Posterior vena cava (tissue), 2 donors: ENCODE measurements at places on chromosomes 13 and 19. TPM values are rescaled to one million over a fixed set of nuclear protein-coding genes. Genes with fewer than 3 reads are reported as not detected.

Gene ZNF529
- 13.9 TPM for total RNA-seq

DNA sequence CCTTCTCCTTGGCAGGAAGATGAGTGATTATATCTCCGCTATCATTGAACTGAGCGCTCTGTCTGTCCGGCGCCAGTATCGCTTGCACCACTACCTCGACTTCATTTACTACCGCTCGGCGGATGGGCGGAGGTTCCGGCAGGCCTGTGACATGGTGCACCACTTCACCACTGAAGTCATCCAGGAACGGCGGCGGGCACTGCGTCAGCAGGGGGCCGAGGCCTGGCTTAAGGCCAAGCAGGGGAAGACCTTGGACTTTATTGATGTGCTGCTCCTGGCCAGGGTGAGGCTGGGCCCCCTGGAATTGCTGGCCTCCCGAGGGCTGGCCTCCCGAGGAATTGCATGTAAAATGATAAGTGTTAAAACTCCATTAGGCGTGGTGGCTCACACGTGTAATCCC, 32.1 kb downstream of the CYP4F22 start:
- DNase-seq = no peak

DNA sequence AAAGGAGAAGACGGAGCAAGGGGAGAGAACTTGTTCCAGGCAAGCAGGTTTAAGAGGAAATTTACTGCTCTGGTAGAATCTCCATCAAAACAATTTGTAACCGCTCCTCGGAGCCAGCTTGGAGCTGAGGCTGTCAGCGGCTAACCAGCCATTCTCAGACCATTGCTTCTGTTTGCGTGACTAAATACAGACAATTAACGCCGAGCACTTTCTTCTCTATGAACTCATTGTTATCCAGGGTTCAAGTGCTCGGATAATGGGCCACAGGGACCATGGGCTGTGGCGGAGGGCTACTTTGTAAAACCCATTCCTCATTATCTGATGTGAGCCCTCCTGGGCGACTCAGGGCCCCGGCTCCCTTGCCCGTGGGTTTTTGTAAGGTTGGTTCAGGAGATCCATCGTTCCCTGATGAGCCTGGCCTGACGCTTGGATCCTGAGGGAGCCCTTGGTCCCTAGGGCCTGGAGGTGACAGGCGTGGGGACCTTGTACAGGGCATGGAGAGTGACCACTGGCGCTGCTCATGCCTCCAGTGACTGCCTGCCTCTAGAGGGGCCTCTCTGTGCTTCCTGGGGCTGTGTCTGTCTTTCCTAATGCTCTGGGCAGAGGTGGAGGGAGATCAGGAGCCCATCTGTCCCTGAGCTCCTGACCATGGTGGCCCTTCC, 61.5 kb upstream of the ZNF536 start:
- no peak for DNase-seq

DNA sequence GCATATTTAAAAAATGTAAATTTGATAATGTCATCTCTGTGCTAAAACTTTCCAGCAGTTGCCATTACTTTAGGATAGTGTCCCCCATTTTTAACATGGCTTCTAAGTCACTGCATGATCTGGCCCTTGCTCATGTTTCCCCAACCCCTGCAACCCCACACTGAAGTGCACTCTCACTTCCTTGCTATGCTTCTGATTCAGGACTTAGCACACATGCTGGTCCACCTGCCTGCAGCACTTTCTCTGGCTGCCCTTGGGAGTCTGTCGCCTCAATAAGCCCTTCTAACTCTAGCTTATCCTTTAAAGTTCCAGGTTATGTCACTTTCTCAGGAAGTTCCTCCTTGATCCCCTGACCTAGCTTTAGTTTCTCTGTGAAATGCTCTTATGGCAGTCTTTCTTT, 241.0 kb downstream of the POSTN start:
- no peak for DNase-seq

GRCh38 chr13:113437408-113438010, 15.8 kb downstream of the ADPRHL1 start:
- no peak for DNase-seq

- DNase-seq = no peak
Measured at GRCh38 chr13:31437975-31438374, 238.2 kb downstream of the B3GLCT start.

Gene ANKLE1
- 0.19 TPM for total RNA-seq

DNA sequence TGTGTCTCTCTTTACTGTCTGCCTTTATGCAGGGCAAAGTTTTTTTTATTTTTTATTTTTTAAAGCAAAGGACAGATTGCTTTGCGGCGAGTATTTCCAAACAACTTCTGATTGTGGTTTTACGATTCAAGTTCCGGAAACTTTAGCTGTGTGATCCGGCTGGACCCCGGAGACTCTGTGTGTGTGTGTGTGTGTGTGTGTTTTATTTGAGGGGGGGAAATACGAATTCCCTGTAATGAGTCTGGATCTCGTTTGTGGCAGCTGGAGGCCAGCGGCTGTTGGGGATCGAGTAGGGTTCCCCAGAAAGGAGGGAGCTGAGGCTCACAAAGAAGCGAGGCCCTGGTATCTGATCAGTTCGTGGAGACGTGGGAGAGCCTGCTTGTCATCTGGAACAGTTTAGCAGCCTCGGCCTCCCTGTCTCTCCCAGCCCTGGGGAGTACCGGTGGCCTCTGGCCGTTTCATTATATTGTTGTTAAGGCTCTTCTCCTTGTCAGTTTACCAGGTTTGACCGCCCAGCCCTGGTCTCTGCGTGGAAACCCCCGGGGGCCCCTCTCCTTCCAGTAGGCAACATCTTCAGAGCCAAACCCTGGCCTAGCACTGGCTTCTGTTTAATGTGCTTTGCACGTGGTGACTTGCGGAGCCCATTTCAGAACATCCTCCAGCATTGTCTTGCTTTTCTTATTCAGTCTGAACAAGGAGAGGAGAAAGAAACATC, 1.3 kb downstream of the FARP1 start:
- no peak for DNase-seq

- no peak for DNase-seq
Measured at GRCh38 chr13:110774490-110774889, 61.0 kb downstream of the ING1 start.

Gene NCCRP1
- not detected for total RNA-seq

- no peak for DNase-seq
Measured at GRCh38 chr13:99542788-99543406, 41.6 kb downstream of the TM9SF2 start.
